NCI-H69 (cell line): ENCODE measurements at places on chromosomes 1 and 21.
A peak's percentile ranks its signal among the peaks of the same experiment; 100 is the strongest.

- no peak for DNase-seq
Measured at GRCh38 chr21:41883582-41883981, 4.4 kb upstream of the PRDM15 start.

DNA sequence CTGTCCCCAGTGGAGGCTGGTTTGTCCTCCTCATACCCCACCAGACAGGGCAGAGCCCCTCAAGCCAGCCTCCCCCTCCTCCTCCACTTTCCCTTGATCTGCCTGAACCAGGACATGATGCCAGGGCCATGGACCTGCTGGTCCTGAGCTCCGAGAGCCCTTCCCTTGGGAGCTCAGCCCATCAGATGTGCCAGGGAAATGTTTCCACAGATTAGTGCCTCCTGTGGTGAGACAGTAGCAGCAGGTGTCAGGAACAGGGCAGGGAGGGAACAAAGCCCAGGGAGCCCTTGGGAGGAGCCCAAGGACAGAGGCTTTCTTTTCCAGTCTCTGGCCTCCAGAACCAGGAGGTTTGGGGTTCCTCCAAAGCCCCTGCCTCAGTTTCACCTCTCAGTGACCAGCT lies 14.6 kb upstream of the SLC41A1 start:
- peak; percentile 66 for DNase-seq

- DNase-seq: no peak
Measured at GRCh38 chr1:153217212-153217611, at the start of gene PRR9. Gene PRR9 (plus strand): TSS chr1:153217584. CDS start chr1:153218145, 561 bp downstream.

DNA sequence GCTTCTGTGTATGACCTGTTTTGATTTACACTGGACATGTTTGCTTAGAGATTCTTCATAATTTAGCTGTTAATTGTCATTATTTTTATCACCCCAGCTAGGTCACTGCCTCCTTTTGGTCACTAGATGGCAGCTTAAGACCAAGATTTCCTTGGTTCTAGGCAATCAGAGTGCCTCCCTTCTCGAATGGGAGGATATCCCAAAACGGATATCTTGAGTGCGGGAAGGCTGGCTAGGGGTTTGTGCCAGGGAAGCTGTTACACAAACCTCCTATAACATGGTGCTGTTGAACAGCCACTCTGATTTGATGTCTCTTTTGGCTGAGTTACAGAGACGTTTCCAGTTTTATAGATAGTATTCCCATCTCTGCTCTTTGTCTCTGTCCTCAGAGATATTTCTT lies 283.5 kb downstream of the S1PR1 start:
- DNase-seq: peak; percentile 77

DNA sequence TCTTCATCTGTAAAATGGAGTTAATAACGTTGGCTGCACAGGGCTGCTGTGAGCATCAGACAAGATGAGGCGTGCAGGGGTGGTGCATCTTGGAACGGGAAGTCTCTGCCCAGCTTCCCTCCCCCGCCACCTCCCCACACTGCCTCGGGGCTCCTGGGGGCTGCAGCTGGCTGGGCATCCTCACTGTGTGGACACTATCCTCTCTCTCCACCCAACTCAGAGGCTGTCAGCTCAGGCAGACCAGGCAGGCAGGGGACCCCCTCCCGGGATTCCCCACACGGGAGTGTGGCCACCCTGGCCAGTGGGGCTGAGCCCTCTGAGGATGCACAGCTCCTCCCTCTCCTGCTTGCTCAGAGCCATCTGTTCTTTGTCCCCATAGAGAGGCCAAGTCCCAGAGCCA lies 122.7 kb downstream of the CCDC185 start:
- DNase-seq: no peak

- no peak for DNase-seq
Measured at GRCh38 chr1:207883660-207884250, 27.2 kb downstream of the CD34 start.

GRCh38 chr1:94540440-94541245 lies 916 bp downstream of the F3 start:
- DNase-seq: no peak

- no peak for DNase-seq
Measured at GRCh38 chr1:87556326-87556725, 227.6 kb downstream of the LMO4 start.

DNA sequence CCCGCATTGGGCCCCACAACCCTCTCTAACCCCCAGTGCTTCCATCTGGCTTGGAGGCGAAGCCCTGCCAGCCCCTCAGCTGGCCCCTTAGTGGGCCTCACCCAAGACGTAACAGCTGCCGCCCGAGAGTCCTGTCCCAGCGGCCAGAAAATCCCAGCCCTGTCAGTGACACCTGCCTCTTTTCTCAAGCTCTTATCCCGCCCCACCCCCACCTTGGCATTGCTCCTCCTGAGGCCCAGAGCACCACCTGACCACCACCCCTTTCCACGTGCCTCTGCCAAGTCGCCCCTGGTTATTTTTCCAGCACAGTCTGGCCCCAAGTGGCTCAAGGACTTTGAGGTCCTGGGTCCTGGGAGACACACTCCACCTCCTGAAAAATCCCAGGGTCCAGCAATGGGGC lies 5.9 kb upstream of the CTRC start:
- no peak for DNase-seq
